ENCODE measurements at places on chromosomes 6 and 20. TPM values are rescaled to one million over a fixed set of nuclear protein-coding genes. Genes with fewer than 3 reads are reported as not detected.

Gene ISM1
- not detected for polyA plus RNA-seq

Gene C20orf141
- polyA plus RNA-seq, result not detected

- no peak for DNase-seq
Observed at GRCh38 chr6:16810411-16810810, 49.2 kb upstream of the ATXN1 start.

DNA sequence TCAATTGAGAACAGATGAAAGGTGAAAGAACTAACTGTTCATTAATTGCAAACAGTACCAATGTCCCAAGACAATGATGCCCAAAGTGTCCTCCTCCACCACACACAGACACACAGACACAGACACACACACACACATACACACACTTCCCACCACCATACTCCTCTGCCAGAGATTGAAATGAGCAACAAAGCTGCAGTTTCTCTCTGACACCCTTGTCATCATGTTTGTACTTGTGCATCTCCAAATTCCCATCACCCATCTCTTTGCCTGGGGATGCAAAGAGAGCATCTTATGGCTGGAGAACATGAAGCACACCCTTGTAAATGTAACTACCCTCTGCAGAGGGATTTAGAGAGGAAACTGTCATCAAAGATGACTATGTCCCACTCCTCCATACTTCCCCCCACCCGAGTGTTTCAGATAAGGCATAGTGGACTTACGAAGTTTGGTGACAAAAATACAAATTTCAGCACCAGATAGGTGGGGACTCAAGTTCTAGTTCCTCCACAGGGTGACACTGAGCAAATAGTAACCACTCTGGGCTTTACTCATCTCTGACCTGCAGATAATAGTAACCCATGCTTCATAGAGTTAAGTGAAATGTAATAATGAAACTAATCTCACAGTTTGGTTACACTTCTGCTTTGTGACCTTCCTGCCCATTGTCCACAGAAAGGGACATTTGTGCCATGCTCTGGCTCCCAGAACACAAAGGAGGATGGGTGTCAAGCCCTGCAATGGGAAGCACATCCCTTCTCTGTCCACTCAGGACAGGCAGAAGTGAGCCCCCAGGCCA is 8.7 kb downstream of the MAFB start:
- no peak for DNase-seq
